Uterus (tissue), 4 donors: ENCODE measurements at places on chromosomes 3 and 15. TPM values are rescaled to one million over a fixed set of nuclear protein-coding genes. Genes with fewer than 3 reads are reported as not detected.

- no peak for DNase-seq
Observed at GRCh38 chr3:121995161-121996137, 26.6 kb downstream of the ILDR1 start.

DNA sequence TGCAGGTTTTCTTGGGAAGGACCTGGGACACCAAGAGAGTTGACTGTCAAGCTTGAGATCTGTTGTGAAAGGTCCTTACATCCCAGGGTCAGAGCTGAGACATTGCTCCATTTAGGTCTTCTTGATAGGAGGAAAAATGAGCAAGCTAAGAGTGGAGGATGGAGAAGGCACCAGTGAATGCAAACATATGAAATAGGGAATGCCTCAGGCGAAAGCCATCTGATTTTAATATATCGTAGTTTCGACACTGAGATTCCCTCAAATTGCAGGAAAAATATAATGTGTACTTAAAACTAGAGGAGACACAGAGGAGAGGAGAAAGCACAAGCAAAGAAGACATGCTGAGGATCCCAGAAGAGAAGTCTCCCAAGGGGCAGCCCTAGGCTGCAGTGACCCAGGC is 85.5 kb downstream of the TM4SF4 start:
- DNase-seq: no peak

DNA sequence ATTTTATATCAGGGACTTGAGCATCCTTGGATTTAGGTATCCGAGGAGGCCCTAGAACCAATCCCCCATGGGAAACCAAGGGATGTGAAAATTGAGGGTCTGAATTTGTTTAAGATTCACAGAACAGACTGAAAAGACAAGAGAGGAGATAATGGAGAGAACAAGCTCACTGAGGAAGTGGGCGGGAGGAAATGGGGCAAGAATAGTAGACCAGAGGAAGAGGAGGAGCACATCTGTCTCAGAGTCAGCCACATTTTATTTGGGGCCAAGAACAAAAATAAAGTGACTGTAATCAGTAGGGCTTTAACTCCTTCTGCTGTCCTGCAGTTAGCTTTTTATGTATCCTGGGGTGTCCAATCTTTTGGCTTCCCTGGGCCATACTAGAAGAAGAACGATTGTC is 63.8 kb downstream of the BLM start:
- DNase-seq: no peak

Gene CERS3
- total RNA-seq: not detected

GRCh38 chr15:25416693-25417092 is 22.1 kb downstream of the UBE3A start:
- no peak for DNase-seq

Gene LDHAL6B
- total RNA-seq: not detected

Gene PLXNA1
- 22.8 TPM for total RNA-seq

Gene SEMA3B
- 82.3 TPM for total RNA-seq

GRCh38 chr15:93801206-93801605 is 430.2 kb upstream of the MCTP2 start:
- DNase-seq: no peak
